ENCODE measurements at places on chromosomes 11 and 22.

- no peak for DNase-seq
These were observed 29.8 kb downstream of the SHISA8 start for GRCh38 chr22:41885116-41885515.

DNA sequence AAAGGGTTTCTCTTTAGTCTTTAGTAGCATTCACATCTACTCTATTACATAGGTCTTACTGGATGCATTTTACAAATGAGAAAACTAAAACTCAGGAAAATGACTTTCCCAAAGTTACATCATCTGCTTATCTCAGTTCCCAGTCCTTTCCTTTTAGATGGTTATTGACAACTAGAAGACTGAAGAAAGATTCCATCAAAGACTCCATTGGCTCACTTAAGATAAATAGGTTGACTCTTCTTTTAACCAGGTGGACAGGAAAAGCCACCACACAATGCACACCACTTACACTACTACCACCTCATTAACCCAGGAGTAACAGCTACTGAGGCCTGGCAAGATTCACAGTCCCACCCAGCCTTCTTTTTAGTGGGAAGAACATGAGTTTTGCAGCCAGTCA, 123.6 kb downstream of the TRIM44 start:
- no peak for DNase-seq

DNA sequence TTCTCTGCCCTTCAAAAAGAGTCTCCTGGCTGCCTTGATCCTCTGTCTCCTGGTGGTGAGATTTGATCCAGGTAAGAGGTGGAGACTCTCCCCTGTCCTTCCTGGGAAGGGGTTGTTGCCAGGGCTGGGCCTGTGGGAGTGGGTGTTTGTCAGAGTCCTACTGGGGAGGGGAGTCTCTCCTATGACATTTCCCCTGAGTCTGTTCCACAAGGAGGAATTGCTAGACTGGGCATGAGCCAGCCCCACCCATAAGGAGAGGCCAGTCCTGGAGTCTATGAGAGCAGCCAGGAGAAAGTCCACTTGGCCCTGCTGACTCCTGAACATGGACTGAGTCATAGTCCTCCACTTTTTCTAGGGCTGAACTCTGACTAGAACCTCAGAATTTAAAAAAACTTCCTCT, 7.4 kb downstream of the PEX26 start:
- DNase-seq, result no peak

DNA sequence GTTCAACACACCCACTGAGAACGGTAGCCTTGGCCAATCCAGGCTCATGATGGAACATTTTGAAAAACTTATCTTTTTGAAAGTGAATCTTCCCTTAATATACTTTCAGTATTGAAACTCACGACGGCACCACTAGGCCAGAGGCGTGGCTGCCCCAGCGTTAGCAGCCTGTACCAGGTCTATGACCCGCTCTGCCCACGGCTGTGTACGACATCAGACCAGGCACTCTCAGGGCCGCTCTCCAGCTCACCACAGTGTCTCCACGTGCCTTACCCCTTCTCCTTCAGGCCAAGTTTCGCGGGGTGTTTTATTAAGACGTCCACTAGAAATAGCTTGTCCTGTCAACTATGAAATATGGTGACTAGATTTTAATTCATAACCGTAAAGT, 31.2 kb downstream of the ALG12 start:
- DNase-seq, result no peak

- DNase-seq, result no peak
These were observed 81.0 kb downstream of the BUD13 start for GRCh38 chr11:116691771-116692177.

DNA sequence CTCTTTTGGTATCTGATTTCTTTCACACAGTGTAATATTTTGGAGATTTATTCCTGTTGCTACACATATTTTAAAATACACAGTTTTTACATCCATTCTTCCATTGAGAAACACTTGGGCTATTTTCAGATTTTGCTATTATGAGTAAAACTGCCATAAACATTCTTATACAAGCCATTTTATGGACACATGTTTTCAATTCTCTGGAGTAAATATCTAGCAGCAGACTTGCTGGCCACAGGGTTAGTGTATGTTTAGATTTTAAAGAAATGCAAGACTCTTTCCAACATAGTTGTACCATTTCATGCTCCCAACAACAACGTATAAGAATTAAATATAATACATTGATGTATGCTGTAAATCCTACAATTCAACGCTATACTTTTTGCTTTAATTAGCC, 360.8 kb upstream of the PITPNB start:
- DNase-seq, result no peak

DNA sequence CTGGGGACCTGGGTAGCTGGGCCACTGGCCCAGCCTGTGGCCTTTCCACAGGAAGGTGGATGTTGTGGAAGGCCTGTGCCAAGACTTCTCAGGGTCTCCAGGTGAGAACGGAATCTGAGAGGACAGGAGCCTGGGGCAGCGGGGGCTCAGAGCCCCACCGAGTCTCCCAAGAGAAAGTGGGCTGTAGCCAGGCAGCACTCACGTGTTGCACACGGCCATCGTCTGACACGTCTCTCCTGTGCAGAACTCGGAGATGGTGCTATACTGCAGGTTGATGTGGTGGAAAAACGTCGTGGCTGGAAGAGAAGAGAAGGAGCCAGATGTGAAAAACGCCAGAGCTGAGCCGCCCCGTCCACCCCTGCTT, 6.4 kb downstream of the MOB2 start:
- DNase-seq, result no peak

GRCh38 chr11:3632070-3632660, 9.6 kb downstream of the ART5 start:
- no peak for DNase-seq

DNA sequence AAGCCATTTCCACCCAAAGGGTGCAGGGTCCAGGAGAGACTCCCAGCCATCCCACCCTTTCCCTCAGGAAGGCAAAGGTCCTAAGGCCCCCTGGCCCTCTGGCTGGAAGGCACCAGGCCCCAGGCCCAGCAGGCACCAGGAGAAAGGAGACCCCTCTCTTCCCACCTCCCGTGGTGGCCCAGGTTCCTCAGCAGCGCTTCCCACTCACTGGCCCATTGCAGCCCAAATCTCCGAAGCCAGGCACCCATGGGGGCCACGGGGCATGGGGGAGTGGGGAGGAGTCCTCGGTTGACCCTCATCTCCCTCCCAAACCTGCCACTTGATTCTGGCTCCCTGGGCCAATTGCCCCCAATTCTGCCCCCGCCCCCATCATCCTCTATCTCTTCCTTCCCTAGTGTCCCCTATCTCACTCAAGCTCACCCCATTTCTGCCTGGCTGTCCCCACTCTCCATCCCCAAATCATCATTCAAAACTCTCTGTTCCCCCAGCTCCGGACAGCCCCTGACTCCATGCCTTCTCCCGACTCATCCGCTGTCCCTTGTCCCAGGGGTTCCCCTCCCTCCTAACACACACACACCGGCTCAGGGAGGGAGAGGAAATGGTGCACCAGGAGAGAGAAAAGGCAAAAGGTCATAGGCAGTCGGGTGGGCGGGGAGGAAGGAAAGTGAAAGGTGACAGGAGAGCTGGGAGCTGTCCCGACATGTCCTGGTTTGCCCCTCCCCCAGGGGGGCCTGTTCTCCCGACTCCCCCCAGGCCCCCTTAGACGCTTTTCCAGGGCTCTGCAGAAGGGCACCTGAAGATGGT, 1.2 kb downstream of the LIF start:
- no peak for DNase-seq

GRCh38 chr22:24271386-24271854, 789 bp downstream of the SPECC1L start:
- no peak for DNase-seq

GRCh38 chr11:75532200-75533048, 6.7 kb upstream of the GDPD5 start:
- DNase-seq, result peak; percentile 29

- no peak for DNase-seq
These were observed 203.7 kb upstream of the DDI1 start for GRCh38 chr11:103832762-103833161.

DNA sequence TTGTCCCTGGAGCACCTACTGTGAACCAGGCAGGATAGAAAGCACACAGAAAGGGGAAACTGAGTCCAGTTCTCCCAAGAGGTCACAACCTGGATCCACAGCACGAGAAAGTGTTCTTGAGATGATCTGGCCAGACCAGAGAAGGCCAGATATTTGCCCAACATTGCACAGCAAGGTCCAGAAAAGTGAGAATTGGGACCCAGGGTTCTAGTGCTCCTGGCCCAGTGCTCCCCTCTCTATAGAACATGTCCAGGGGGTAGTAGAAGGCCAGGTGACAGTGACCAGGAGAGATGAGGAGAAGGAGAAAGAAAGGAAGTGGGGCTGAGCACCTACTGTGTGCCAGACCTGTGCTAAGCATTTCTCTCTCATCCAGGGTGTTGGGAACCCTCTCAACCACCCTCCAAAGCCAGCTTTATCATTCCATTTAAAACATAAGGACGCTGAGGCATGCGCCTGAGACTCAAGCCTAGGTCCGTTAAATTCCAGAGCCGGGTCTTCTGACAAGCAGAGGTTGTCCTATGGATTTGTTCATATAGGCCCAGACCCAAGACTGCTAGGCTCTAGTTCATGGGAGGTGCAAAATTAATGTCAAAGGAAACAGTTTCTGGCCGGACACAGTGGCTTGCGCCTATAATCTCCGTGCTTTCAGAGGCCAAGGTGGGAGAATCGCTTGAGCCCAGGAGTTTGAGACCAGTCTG, 128.7 kb downstream of the MN1 start:
- no peak for DNase-seq

- DNase-seq, result no peak
These were observed 84.7 kb downstream of the CASP12 start for GRCh38 chr11:104813532-104813931.

DNA sequence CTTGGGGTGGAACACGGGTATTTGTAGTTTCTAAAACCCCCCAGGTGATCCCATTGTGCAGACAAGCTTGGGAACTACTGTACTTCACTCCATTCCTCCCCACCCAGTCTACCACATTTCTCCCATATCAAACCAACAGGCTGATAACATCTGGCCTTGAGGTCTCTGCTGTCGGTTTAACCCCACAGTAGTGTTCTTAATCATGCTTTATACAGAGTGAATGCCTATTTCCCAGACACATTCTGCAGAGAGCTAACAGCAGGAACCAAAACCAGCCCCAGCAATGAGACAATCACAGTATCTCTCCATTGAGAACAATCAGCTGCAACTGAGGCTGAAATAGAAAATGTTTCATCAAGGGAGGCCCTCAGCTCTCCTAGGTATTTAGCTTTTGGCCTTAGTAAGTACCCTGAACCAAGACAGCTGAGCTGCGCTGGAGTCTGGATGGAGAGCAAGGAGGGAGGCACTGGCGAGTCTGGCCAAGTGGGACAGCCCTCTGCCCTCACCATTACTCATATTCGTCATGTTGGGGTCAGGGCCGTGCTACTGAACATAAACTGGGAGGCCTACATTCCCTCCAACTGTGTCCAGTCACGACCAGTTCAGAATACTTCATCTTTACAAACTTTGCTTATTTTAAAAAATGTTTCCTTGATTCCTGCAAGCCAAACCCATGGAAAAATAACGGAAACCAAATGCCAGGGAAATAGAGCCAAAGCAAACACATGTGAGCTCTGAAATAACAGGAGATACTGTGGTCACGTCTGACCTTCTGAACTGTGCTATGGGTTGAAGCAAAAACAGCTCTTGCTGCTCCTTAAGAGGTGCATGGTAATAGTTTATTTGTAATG, 81.0 kb downstream of the CCDC34 start:
- peak; percentile 97 for DNase-seq

DNA sequence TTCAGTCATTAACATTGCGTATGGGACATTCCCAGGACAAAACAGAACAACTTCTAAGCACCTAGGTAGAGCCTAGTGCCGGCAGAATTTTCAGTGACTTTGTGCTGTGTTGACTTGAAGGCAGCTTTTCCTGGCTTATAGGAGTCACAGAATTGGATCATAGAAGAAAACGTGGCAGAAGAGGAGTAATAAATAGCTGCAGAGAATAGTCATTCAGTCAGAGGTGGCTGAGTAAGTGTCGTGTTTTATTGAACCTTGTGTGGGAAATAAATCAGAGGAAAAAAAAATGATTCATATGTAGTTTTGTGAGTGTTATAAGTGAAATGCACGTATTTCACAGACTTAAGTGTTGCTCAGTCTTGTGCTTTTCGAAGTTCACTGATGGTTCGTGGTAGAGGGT, 2.1 kb downstream of the BARX2 start:
- DNase-seq, result no peak

GRCh38 chr11:34215806-34216453, 110.5 kb downstream of the NAT10 start:
- DNase-seq, result no peak

- no peak for DNase-seq
These were observed 885.6 kb downstream of the BRD1 start for GRCh38 chr22:48941903-48942575.

GRCh38 chr11:3932698-3933097, 77.2 kb downstream of the STIM1 start:
- no peak for DNase-seq

GRCh38 chr11:30405385-30405784, 82.5 kb downstream of the ARL14EP start:
- no peak for DNase-seq

DNA sequence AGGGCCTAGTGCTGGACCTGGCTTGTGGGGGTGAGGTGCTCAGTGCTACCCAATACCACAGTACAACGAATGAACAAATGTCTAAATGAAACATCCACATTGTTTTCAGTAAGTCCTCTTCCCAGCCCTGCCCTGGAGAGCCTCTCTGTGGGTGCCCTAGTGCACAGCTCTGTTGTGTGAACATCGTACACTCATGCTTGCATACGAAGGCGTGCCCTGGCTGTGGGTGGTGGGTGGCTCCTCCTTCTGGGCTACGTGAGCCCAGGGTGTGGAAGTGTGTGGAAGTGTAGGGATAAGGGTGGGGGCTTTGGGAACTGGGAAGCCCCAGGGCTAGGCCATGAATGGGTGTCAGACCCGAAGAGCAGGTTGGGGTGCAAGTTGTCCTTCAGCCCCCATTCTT, 592 bp upstream of the NLRX1 start:
- no peak for DNase-seq

GRCh38 chr11:88617226-88617625, 279.7 kb upstream of the CTSC start:
- DNase-seq, result no peak

GRCh38 chr22:36384766-36385481, 2.8 kb downstream of the MYH9 start:
- DNase-seq, result no peak

DNA sequence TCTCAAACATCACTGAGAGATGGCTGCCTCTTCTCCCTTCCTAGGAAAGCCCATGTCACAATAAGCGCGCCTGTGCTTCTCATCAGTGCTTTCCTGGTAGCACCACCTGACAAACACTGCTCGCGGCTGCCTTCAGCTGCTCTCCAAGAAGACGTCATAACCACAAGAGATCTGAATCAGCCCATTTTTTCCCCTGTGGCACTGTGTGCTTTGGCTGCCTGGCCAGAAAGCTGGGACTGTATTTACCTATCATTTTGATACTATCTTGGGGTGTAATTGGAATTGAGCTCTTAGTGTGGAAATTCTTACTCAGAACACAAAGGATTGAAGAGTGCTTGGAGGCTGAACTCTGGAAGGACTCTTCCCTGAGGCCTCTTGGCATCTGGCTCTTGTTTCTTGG, 50.3 kb upstream of the EHF start:
- DNase-seq, result no peak

Data from smooth muscle cell of the brain vasculature (primary cell).